ENCODE measurements at places on chromosomes 2 and 18. TPM values are rescaled to one million over a fixed set of nuclear protein-coding genes. Genes with fewer than 3 reads are reported as not detected.

Gene NXPH2
- total RNA-seq, result not detected

Gene ZDBF2
- total RNA-seq, result not detected

Gene RTTN
- 8.0 TPM for total RNA-seq

Gene SERPINB4
- total RNA-seq, result not detected

Gene SETBP1
- total RNA-seq, result 0.08 TPM

Gene FAM117B
- 9.9 TPM for total RNA-seq

Gene ANO7
- 4.1 TPM for total RNA-seq

Gene C1QL2
- total RNA-seq, result not detected

Gene IL1RL2
- total RNA-seq, result 2.4 TPM

Gene E2F6
- total RNA-seq, result 23.9 TPM

Gene CCDC102B
- total RNA-seq, result not detected

Gene TSPYL6
- total RNA-seq, result not detected

Gene PSMA8
- not detected for total RNA-seq

Gene TPO
- total RNA-seq, result 0.41 TPM

Gene PLEKHH2
- total RNA-seq, result 3.8 TPM

Gene TYMS
- total RNA-seq, result 56.4 TPM

Gene INHBB
- not detected for total RNA-seq

Gene TMEM163
- not detected for total RNA-seq

Gene ABCG5
- total RNA-seq, result not detected

Gene ATOH8
- total RNA-seq, result 2.3 TPM

Gene CCDC74B
- total RNA-seq, result 0.33 TPM

Gene FTCDNL1
- 0.69 TPM for total RNA-seq

Gene DOCK10
- not detected for total RNA-seq

Gene MBP
- 27.4 TPM for total RNA-seq

Gene MC4R
- total RNA-seq, result not detected

Gene APOB
- not detected for total RNA-seq

All from HT-29 (cell line).